Right lobe of liver (tissue), 6 donors: ENCODE measurements at places on chromosomes 6 and 20. TPM values are rescaled to one million over a fixed set of nuclear protein-coding genes. Genes with fewer than 3 reads are reported as not detected.

GRCh38 chr6:115830895-115831294, 229.8 kb downstream of the FRK start:
- DNase-seq = no peak

The RAB44 gene
- not detected for total RNA-seq

The C20orf204 gene
- 1.1 TPM for total RNA-seq

- DNase-seq = no peak
Observed at GRCh38 chr6:134921721-134922261, 28.1 kb downstream of the ALDH8A1 start.

- DNase-seq = no peak
Observed at GRCh38 chr6:144311361-144311760, 26.2 kb downstream of the UTRN start.

GRCh38 chr20:8213270-8213669, 81.2 kb downstream of the PLCB1 start:
- DNase-seq = no peak

DNA sequence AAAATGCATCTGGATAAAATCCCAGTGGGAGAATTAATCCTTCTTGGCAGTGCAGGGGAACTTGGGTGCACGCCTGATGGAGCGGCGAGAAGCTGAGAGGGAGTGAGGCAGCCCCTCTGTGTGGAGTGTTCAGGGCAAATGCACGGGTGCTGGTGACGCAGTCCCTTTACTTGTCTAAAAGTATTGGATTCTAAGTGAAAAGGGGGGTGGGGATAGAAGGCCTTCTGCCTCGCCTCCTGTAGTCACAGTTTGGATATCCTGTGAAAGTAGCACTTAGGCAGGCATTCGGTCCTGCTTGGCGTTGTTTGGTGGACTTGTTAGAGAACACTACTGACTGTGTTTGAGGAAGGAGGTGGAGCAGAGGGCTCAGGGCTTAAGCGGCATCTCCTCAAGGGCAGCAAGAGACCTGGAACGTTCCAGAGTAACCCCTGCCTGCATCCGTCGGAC, 39.3 kb downstream of the PHACTR3 start:
- no peak for DNase-seq

The CFAP61 gene
- not detected for total RNA-seq

The FNDC11 gene
- total RNA-seq = not detected

DNA sequence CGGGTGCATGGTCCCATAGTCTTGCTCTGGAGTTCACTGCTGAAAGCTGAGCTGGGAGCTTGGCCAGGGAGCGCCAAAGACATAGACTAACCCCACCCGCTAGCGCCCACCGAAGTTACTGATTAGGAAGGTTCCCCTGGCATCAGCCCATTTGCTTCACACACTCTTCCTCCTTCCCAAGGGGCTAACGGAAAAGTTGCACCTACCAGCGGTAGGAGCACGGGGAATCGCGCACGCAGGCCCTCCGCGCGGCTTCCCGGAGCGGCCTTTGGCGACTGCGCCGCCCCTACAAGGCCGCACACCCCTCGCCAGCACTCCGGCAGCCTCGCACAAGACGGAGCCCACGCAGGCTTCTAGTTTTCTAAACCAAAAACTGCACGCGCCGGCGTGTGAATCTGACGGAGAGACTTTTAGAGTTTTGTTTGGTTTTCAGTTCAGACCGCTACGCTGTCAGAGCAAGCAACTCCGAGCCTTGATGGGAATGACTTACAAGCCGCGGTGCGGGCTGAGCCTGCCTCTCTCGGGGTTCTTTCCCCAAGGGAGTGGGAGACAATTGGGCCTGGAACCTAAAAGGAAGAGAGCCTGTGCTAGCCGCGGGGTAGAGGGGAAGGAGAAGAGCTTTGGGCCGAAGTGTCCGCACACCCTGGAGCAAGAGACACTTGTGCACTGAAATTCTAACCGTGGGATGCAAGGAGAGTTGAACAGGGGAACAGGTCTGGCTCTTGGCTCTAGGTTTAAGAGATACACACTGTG, 891 bp upstream of the POU3F2 start:
- DNase-seq = no peak
